ENCODE measurements at places on chromosomes 2 and 18. TPM values are rescaled to one million over a fixed set of nuclear protein-coding genes. Genes with fewer than 3 reads are reported as not detected.

- no peak for DNase-seq
These were observed 392.9 kb downstream of the ZNF521 start for GRCh38 chr18:24959051-24959476.

GRCh38 chr2:43685357-43685756 is 9.1 kb upstream of the C1GALT1C1L start:
- no peak for DNase-seq

- DNase-seq: no peak
These were observed 20.1 kb upstream of the MRPL33 start for GRCh38 chr2:27751377-27751776.

GRCh38 chr18:2847317-2848246 is 776 bp downstream of the EMILIN2 start:
- no peak for DNase-seq

- DNase-seq: no peak
These were observed 114.6 kb upstream of the CD302 start for GRCh38 chr2:159912580-159912979.

GRCh38 chr2:181673173-181673572 is 7.1 kb downstream of the NEUROD1 start:
- no peak for DNase-seq

DNA sequence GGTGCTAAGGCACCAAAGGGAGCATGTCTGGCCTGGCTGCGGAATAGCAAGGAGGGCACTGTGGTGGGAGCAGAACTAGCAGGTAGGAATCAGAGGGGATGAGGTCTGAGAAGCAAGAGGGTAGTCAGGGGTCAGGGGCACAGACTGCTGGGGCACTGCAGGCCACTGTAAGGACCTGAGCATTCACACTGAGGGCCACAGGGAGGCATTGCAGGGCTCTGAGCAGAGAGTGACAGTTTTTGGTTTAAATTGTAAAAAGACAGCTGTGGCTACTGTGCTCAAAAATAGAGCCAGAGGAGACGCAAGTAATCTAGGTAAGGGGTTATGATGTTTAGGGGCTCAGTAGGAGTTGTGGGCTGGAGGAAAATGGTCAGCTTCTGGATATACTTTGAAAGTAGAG is 41.5 kb downstream of the ARHGAP25 start:
- no peak for DNase-seq

DNA sequence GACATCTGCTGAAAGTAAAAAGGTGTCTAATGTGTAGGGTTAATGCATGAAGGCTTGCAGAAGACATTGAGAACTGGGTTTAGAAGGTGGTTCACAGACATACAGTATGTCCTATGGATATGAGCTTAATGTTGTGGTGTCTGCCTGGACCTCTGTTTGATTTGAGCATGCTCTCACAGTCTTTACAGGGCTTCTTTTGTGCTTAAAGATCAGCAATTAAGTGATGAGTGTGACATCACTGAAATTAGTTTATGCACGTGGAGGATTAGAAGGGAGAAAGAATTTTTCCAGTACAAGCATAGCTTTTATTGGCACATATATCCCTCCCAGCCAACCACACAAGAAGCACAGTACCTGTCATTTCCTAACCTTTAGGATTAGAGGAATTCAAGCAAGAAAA is 367.5 kb upstream of the RAB12 start:
- DNase-seq: no peak

DNA sequence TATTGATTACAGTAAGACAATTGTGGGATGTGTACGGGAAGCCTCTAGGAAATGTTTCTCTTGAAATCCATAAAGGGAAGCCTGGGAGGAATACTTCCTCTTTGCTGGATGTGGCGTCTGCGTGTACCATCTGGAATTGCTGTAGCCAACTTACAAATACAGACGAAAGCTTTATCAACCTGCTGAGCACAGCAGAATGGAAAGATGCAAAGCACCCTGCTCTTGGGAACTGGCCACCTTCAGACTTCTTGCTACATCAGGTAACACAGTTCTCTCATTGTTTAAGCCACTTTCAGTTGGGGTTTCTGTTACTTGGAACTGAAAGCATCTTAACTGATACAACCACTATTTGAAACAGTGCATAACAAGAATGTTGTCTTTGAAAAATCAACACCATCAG is 213.8 kb downstream of the HRH4 start:
- no peak for DNase-seq

DNA sequence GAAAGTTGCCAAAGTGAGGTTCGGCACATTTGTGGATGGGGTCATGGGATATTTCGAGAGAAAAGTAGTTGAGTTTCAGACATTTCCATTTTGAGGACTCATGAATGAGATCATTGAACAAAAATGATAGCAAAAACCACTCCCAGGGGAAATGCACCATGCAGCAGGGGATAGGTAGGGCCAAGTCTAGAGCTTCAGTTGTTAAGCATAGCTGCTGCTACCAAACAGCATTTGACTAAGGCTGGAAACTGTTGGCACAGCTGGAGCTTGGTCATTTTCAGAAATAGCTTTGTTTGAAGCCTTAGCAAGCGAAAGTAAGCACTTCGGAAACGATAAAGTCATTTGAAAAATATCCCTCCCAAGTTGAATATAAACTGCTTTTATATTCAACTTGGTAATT is 431.8 kb downstream of the SOCS6 start:
- DNase-seq: no peak

DNA sequence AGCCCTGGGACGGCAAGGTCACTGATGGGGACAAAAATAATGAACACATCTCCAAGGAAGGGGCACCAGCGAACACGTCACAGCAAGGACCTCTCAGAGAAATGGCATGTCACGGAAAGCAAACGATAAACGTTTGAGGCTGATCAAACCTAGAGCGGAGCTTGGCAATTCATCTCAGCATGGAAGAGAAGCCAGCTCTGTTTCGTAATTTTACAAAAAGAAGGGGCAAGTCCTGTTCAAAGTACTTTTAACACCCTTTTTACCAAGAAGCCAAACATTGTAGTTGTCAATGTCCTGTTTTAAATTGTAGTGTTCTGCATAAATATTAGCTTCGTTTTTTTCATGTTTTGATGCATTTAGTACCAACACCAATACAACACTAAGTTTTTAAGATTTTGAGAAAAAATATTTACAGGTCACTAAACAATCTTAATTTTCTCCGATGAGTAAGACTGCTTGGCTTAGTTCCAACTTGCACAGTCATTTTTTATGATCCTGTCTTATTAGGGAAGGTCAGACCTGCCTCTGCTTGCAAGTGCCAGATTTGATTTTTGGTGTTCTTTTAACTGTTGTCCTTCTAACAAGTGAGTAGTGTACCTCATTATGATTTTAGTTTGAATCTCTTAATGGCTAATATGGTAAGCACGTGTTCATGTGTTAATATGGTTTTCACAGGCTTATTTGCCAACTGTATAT is 818.5 kb upstream of the SALL3 start:
- DNase-seq: no peak

DNA sequence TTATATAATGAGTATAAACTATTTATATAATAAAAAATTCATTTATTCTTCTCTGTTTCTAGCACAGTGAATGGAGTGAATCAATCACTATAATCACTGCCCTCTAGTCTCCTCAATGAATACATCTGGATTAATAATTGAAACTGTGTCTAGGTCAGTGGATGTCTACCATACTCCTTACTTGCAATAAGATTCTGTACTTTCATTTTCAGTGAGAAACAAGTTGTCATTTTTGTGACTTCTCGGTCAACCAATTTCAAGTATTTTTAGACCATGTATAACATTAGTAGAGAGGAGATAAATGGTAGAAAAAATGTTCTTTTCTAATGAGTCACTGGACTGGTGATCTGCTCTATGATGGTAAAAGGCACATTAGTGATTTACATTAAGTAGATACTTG is 799.6 kb upstream of the CHAC2 start:
- DNase-seq: no peak

GRCh38 chr2:105887256-105887655 is 142.5 kb downstream of the NCK2 start:
- no peak for DNase-seq

DNA sequence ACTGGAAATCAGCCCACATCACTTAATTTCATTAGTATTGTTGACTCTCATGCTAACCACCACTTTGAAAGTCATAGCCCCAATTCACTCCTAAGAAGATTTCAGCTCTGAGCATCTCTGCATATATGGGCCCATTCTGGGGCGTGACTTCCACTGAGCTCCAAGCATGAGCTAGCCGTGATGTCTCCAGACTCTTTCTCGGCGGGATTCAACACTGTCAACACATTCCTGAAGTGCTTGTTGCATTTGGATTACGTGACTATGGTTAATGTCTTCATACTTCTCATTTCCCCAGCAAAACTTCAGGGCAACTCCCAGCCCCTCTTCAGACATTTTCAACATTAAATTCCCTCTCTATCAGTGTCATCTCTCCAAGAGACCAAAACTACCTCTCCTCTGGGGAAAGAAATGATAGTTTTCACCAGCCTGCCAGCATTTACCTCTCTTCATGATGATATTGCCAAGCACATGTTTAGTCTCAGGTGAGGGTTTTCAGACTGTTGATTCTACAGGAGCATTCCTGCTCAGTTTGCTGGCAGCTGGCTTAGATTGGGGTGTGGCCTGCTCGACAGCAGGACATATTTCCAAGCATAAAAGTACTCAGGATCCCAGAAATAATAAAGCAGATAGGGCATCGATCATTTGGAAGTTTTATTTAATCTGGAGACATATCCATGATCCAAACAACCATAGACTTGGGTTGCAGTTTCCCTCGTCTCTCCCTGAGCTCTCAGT is 81.7 kb downstream of the FEZ2 start:
- DNase-seq: no peak

DNA sequence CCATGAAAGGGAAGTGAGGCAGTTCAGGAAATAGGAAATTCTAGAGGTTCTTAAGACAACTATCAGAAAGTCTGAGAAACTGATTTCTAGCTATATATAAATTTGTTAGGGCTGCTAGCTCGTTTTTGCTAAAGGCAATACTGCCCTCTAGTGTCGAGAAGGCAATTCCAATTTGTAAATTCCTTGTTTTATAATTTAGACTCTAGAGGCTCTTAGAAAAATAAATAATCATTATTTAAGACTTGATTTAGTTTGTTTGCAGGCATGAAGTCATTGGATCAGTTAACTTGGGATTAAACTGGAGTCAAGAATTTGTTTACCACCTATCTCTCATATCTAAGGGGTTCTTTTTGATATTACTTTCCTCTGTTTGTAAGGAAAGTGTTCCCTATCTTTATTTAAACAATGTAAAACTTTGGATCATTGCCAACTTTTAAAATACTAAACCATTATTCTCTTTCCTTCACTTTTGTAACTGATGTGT is 66.2 kb downstream of the ACVR2A start:
- peak; percentile 52 for DNase-seq

- no peak for DNase-seq
These were observed 23.5 kb upstream of the BZW1 start for GRCh38 chr2:200788121-200788718.

DNA sequence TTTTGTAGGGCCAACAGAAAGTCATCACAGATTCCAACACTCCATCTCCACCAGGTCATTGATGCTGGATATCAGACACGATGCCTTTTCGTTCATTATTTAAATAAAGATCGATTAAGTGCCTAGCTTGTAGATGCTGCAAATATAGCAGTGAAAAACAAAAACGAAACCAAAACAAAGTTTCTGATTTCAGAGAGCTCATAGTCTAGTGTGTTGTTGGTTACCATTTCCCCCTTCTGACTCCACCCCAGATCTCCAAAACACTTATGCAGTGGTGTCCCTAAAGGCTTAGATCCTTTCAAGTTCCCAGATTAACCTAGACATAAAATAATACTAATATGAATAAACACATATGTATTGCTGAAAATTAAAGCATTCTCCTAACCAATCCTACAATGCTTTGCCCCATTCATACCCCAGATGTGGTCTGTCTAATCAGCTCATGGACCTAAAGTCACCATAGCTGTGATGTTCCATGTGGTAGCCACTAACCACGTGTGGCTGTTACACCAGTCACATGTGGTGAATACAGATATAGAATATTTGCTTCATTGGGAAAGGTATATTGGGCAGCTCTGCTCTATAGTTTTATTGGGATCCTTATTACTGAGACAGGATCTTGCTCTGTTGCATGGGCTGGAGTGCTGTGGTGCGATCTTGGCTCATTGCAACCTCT is 787.2 kb downstream of the TDRD15 start:
- DNase-seq: no peak

GRCh38 chr18:43486462-43486861 is 209.2 kb upstream of the SYT4 start:
- peak; percentile 1 for DNase-seq

- no peak for DNase-seq
These were observed 108.9 kb downstream of the NEDD4L start for GRCh38 chr18:58152891-58153290.

- no peak for DNase-seq
These were observed 64.3 kb upstream of the RBMS1 start for GRCh38 chr2:160557903-160558302.

DNA sequence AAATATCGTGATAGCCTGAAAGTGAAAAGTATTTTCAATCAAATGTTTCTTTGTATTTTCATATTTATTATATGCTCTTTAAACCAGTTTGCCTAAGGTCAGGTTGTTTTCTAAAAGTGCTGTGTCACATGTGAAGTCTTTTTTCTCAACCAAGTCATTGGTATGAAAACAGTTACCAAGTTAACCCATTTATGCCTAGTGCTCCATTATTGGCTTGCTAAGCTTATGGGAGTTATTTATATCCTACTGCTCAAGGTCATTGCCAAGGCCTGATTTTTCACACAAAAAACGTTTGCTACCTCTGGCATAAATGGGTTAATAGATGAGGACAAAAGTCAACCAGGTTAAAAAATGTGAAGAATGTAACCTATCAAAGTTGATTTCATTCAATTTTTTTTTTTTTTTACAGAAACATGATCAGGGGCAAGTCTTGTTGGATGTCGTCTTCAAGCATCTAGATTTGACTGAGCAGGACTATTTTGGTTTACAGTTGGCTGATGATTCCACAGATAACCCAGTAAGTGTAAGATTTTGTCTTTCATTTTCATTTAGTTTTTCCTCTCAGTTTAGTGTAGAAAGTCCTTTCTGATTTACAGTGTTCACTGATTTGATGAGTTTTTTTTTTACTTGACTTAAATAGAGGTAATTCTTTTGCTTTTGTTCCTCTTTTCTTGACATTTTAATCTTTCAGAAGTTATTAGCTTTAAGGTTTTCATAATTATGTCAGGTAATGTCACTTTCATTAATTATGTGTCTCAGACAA is 102.6 kb downstream of the PTPN4 start:
- no peak for DNase-seq

- DNase-seq: no peak
These were observed 77.1 kb upstream of the RBM44 start for GRCh38 chr2:237721458-237721857.

Gene GAREM1
- total RNA-seq: 11.1 TPM

Gene RETREG2
- total RNA-seq: 63.7 TPM

Gene C2orf78
- total RNA-seq: 1.5 TPM

Gene WNT10A
- total RNA-seq: 1.5 TPM

Gene ST3GAL5
- 14.8 TPM for total RNA-seq

Gene GREB1
- total RNA-seq: 6.2 TPM

Gene SPDYA
- 1.2 TPM for total RNA-seq

Gene SGPP2
- total RNA-seq: 1.6 TPM

Gene C2orf66
- total RNA-seq: not detected

Gene TTR
- 1.2 TPM for total RNA-seq

Gene PLCD4
- 0.64 TPM for total RNA-seq

Gene HMSD
- total RNA-seq: 5.3 TPM

Gene SOX11
- 0.02 TPM for total RNA-seq

Gene RTP5
- total RNA-seq: not detected
